ENCODE measurements at places on chromosomes 4 and X.

DNA sequence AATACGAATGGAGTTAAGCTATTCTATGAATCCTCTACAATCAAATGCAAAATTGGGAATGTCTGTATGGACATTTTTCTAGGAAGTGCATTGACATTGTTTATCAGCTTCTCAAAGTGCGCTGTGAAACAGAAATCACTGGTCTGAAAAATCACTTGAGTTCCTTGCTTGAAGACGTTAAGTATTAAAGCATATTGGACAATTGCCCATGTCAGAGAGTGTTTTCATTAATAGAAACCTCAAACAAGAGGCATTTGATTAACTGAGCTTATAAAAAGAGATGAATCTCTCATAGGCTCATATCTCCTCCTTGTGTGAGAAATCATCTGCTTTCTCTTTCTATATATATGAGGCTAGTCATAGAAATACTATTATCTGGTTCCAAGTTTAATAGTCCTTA, 692.1 kb upstream of the POU3F4 start:
- no peak for DNase-seq

GRCh38 chr4:27000820-27001219, 140.2 kb downstream of the STIM2 start:
- peak; percentile 5 for DNase-seq

DNA sequence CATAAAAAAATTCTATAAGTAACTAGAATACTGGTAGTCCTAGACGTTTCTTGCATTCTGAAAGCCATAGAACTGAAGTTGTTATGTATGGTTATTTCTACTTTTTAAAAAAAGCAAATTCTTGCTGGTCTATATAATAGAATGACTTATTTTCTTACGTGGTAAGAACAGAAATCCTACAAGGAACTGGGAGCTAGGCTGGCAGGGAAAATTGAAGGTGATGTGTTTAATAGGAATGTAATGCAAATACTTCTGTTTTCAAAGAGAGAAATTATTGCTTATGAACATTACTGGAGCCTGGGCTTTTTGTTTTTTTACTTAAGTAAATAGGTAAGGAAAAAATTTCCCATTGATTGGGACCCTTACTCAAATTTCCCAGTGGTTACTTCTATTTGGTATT, 8.9 kb downstream of the CCNA2 start:
- no peak for DNase-seq

- DNase-seq = no peak
Observed at GRCh38 chrX:70461026-70461425, 16.4 kb downstream of the DLG3 start.

DNA sequence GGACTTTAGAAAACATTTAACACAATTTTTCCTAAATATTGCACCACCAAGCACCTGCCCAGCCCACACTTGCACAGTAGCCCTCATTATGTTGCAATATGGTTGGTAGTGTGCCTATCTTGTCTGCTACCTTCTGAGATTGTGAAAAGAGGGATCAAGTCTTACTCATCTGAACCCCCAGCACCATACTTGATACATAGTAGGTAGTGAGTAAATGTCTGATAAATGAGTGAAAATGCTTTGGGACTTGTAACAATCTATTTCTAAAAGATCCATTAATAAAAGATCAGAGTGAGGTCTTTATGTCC, 118.4 kb upstream of the MED14 start:
- DNase-seq = no peak

GRCh38 chrX:140447150-140447549, 57.7 kb downstream of the SOX3 start:
- no peak for DNase-seq

GRCh38 chr4:19117022-19117421, 1095.5 kb upstream of the LCORL start:
- DNase-seq = no peak

GRCh38 chr4:39660045-39660444, 21.4 kb upstream of the SMIM14 start:
- DNase-seq = no peak

DNA sequence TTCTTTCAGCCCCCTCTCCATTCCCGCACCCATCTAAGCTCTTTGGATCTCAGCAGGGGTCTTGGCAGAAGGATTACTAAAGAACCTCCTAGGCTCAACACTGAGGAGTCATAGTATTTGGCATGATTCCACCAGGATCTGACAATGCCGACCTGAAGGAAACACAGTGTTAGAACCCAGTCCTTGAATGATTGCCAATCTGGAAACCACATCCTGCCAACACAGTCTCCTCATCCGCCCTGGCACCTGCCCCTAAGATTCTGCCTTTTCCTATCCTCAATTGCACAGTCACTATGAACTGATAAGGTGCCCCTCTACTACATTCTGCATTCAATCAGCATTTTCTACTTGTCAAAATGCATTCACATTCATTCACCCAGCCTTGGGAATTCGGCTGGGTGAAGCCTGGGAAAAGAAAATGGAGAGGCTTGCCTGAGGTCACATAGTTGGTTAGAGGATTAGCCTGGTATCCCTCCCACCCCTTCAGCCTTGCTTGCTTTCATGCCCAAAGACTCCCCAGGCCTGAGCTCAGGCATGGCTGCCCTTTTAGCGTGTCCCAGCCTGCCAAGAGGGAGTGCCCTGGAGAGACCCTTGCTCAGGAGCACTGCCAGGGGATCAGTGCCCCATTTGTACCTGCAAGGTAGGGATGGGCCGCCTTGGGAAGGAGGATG, 2.2 kb upstream of the CLDN2 start:
- no peak for DNase-seq

- no peak for DNase-seq
Observed at GRCh38 chr4:123354701-123355100, 41.9 kb upstream of the SPRY1 start.

GRCh38 chr4:162475246-162475645, 311.4 kb upstream of the FSTL5 start:
- no peak for DNase-seq

GRCh38 chrX:19958552-19959486, 32.0 kb downstream of the BCLAF3 start:
- DNase-seq = no peak

GRCh38 chr4:17335371-17335770, 176.5 kb downstream of the QDPR start:
- no peak for DNase-seq

DNA sequence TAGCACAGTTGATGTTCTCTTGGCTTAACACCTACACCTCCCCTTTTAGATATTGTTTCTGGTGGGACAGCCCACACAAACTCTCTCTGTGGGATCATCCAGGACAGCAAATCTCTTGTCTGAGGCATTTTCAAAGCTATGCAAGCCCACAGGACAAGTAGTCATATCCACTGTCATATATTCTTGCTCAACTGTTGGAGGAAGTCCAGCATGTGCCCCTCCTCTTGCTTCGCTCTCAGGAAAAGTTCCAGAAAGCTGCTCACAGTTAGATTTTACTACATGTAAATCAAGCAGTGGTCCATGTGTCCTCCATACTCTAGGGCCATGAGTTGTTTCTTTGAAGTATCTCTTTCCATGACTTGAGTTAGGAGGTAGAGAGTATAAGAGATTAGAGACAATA, 260.7 kb downstream of the INPP4B start:
- no peak for DNase-seq

DNA sequence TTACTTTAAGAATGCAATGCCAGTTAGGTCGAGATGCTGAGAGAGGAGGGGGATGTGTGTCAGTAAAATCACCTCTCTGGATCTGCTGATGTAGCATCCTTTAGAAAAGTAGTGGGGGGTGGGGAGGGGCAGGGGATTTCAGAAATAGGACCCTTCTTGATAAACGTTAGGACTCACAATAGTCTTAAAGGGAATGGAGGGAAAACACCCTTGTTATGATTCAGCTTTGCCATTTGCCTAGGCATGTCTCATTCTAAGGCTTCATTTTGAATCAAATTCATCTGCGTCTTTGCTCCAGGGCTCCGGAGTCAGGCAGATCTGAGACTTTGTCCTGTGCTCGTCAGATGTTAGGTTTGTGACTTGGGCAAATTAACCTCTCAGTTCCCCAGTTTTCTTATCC, 879 bp downstream of the SH2D1A start:
- DNase-seq = no peak

DNA sequence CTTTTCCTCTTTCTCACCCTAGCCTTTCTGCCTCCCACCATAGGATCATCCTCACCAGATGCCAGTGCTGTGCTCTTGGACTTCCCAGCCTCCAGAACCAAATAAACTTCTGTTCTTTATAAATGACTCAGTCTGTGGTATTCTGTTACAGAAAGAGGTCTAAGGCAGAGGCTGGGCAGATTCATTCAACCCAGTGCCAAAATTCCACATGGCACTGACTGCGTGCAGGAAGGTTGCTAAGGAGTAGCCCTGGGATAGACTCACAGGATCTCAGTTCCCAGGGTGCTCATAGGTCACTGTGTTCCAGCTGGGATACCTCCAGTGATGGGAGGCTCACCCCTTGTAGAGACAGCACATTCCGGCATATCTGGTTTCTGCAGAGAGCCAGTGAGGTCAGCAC, 22.0 kb downstream of the SORCS2 start:
- DNase-seq = no peak

GRCh38 chrX:53547668-53548067, 113.5 kb upstream of the HSD17B10 start:
- no peak for DNase-seq

DNA sequence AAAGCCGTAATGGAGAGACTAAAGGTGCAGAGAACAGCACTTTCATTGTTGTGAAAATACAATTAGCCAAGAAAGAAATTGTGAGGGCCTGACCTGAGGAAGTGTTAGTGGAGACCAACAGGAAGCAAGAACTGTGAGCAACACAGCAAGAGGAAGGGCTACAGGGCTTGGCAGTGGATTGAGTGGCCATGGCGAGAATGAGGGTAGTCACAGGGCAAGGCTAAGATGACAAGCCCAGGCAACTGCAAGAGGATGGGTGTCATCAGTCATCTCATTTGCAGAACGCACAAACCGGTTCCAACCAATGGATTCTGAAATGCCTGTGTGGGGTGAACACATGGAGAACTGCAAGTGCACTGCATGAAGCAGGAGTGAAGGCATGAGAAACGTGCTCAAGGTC, 3.6 kb downstream of the SLC10A6 start:
- DNase-seq = no peak

DNA sequence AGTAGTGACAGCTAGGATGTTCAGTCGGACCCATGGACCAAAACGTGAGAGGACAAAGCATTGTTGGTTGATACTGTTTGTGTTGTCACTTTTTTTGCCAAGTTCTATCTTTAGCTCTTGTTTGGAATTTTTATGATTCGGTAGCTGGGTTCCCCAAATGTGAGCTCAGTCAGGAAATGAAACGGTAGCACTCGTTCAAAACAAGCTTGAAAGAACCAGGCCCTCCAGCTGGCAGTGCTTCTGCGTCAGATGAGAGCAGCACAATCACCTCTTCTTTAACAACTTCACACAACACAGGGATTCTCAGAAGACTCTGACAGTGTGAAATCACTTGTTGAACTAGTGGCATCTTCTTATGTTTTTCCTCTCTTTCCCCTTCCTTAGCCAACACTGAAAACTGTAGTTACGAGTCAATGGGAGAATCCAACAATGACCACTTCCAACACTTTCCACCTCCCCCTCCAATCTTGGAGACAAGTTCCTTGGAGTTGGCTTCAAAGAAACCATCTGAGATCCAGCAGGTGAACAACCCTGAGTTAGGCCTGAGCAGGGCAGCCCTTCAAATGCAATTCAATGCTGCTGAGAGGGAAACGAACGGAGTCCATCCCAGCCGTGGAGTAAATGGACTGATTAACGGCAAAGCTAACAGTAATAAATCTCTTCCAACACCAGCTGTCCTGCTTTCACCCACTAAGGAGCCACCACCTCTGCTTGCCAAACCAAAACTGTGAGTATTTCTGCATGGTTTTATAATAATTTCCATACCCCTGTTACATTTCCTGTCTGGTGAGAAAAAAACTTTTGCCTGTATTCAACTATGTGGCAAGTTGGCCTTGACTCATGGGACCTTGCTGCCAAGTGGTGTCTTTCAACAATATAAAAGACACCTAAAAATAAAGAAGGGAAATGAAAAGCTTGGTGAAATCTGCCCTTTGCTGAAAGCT, 214.6 kb downstream of the PALLD start:
- no peak for DNase-seq

- peak; percentile 74 for DNase-seq
Observed at GRCh38 chr4:80307183-80307735, 28.3 kb upstream of the CFAP299 start.

GRCh38 chrX:13043138-13043537, 1.3 kb downstream of the FAM9C start:
- no peak for DNase-seq

GRCh38 chrX:8049827-8050226, 121.2 kb downstream of the VCX2 start:
- no peak for DNase-seq

- no peak for DNase-seq
Observed at GRCh38 chr4:165726831-165727230, 146.2 kb upstream of the TLL1 start.

DNA sequence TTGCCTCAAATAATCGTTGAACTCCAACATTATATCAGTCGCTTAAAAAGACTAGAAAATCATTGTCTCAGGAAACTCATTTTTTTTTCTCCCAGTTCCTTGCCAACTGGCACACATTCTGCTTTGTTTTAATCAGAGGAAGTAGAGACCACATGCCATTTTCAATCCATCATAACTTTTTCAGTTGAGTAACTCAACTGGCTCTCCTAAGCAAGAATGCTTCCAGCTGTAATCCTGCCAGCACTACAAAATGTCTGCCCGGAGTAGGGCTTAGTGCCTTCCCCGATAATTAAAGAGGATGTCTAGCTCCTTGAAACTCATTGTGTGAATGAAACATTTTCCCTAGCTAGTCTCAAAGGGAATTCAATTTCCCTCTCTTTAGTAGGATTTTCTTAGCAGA, 33.0 kb downstream of the FREM3 start:
- DNase-seq = no peak

DNA sequence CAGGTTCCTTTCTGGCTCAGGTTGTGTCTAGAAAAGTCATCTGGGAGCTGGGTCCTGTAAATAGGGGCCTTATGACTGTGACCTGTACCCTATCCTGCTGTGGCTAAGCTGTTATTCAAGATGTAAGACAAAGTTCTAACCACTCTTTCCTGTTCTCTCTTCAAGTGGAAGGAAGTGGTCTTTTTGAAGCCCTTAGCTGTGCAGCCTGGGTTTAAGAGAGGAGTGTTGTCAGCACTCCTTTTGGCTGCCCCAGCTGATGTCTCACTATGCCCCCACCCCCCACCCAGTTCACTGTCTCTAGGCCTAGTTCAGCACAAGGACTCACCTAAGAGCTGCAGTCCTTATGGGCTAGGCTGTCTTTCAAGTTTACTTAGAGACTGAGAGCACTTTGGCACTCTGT, 1069.5 kb downstream of the FAM133A start:
- no peak for DNase-seq

GRCh38 chrX:132426695-132427281, 62.0 kb downstream of the MBNL3 start:
- DNase-seq = no peak

DNA sequence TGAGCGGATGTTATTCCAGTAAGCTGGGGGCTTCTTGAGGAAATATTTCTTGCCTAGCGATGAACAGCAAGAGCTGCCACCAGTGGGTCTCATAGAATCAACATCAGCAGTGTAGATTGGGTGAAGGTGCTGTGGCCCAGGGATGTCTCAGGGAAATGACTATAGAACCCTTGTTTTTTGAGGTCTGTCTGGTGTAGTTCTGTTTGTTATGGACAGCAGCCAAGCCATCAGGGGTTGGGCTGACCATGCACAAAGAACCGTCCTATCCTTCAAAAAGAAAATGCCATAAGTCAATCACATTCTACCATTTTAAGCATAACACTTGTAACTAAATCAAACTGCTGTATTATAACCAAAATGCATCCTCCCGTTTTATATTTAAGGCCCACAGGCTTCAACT, 17.3 kb upstream of the C1GALT1C1 start:
- no peak for DNase-seq

- no peak for DNase-seq
Observed at GRCh38 chr4:188423039-188423438, 283.8 kb downstream of the TRIML1 start.

- no peak for DNase-seq
Observed at GRCh38 chr4:125338814-125339213, 24.1 kb downstream of the FAT4 start.
